ENCODE measurements at places on chromosomes 11 and 22.

DNA sequence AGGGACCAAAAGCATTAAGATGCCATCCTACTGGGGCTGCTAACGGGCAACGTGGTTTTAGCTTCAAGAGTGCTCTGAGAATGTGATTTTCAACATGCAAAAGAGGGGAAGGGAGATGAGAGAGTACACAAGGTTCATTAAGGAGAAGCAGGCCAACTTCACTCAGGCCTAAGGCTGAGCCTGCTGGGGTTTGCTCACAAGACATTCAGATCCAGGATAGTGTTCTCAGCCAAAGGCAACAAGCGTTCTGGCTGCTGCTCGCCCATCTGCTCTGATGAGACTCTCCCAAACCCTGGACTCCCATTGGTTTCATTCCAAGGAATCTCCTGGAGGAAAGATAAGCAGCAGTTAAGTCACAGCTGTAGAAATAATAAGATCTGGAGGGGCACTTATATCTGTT lies 23.6 kb upstream of the UPB1 start:
- no peak for DNase-seq

DNA sequence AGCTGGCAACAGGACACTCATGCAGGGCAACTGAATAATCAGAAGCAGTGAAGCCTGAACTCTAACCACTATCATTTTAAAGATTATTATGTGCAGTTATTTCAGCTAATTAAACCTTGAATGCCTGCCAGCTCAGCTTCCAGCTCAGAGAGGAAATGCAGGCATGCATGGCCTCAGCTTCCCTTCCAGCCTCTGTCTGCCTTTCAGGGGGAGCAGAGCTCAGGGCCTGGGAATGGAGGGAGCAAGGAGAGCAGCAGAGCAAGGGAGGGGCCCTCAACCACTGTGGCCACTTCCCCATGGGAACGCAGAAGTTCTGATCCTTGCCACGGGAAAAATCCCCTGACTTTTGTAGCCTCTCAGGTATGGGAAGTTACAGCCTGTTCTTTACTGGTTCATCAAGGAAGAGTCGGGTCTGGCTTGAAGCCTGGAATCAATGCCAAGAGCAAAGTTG lies 32.5 kb upstream of the APLNR start:
- DNase-seq: no peak

DNA sequence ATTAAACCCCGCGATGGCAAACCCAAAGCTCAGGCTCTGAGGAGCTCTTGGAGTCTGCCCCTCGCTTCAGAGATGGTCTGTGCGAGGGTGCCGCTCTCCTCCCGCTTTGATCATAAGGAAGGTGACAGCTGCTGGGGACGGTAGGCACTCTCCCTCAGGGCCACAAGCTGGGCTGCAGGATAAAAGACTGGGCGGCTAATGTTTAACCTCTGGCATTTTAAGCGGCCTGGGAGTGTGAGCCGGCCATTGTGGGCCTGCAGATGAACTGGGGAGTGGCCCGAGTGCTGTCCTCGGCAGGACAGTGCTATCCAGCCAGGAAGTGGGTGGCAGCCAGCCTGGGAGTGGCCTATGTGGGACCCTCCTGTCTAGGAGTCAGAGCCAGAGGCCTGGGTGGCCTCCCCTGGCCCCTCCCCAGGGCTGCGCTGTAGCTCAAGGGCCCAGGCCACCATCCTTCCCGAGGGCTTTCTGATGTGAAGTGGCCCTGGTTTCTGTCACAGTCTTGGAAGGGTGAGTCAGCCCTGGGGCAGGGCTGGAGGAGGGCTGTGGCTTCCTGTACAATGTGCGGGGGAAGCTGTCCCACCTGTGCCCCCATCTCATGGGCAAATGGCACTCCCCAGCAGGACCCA lies 58.7 kb upstream of the PRODH start:
- DNase-seq: peak; percentile 15

- DNase-seq: no peak
Observed at GRCh38 chr22:43376765-43377547, 33.8 kb upstream of the SCUBE1 start.

DNA sequence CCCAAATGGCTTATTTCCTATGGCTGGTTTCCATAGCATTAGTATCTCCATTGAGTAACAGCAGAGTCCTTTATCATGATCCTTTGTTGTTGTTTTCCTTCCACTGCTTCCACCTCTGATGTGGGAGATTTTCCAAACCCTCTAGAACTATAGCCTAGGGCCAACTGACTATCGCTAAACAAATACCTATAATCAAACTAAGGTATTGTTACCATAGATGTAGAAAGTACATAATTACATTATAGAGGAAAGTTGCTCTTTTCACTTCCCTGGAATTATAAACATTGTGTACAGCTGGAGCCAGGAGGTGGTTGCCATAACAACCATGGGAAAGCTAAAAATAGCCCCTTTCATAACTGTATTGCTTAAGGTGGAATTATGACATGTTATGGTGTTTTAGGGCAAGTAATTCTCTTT lies 47.0 kb upstream of the ALKBH3 start:
- DNase-seq: no peak

GRCh38 chr22:23193196-23193827 lies 13.0 kb downstream of the BCR start:
- no peak for DNase-seq

DNA sequence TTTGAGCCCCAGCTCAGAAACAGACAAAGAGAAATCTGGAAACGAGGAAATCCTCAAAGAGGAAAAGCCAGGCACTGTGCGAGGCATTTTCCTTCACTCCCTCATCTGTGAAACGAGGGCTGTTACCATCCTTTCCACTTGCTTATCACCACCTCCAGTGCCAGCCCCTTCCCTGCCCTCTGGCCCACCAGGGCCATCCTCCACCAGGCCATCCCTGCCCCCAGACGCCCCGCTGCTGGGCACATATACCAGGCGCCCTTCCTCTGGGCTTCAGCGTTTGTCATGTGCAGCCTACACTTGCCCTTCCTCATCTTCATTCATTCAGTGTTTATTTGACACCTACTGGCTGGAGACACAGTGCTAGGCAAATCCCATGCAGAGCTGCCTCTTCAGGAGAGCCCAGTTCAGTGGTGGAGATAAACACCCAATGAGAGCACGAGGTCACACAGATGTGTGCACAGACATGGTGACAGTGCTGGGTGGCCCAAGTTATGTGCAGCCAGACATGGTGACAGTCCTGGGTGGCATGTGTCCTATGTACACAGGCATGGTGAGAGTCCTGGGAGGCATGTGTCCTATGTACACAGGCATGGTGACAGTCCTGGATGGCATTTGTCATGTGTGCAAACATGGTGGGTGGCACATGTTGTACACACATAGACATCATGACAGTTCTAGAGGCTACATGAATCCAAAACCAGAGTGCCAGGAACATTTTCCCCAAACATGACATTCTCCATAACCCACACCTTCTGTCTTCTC lies 9.7 kb downstream of the SPTBN2 start:
- DNase-seq: no peak

GRCh38 chr11:28836285-28837081 lies 728.3 kb downstream of the METTL15 start:
- no peak for DNase-seq

DNA sequence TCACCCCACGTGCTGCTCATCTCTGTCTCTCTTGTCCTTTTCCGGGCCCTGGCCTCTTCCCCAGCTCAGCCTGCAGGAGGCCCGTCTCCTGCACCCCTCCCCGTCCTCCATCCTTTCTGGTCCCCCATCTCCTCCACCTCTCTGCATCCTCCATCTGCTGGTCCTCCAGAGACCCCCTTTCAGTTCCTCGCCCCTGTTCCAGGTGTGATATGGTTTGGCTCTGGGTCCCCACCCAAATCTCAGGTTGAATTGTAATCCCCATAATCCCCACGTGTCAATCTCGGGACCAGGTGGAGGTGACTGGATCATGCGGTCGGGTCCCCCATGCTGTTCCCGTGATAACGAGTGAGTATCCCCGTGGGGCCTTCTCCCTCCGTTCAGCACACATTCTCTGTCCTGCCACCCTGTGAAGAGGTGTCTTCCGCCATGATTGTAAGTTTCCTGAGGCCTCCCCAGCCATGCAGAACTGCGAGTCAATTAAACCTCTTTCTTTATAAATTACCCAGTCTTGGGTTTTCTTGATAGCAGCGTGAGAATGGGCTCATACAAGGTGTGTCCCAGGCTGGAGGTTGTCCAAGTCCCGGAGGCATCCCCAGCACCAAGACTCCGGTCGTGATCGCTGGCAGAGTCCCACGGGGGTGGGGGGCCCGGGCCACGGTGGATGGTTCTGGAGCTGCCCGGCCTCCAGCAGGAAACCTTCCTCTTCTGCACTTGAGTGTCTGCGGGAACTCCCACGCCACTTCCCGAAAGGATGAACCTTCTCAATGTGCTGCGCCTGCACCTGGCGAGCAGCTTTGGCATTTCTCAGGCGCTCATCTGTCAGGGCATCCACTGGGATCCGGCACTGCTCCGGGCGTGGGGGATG lies 29.0 kb upstream of the TOLLIP start:
- DNase-seq: no peak

DNA sequence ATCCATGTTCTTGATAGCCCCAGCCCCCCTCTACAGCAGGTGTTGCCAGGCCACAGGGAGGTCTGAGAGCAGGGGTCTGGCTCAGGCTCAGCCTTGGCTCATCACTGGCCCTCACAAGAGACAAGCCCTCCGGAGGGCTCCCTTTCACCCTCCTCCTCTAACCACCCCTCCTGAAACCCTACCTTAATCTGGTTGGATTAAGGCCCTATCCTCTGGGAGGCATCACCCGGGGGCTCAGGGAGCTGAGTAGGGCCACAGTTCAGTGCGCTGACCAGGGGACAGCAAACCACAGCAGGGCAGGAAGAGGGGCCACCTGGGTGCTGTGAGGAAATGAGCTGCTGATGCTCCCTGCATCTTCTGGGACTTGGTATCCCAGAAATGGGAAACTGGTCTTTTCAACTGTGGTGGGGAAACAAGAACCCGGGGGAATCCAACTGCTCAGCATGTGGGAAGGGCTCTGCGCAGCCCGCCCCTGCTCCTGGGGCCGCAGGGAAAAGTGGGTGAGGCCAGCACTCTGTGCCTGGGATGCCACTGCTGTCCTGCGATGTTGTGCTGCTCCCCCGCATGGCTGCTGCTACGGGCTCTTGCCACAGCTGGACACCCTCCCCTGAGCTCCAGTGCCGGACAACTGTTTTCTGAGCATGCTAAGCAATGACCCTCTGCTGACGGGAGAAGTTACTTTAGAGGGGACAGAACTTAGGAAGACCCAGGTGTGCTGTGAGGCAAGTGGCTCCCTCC lies 17.5 kb downstream of the ADORA2A start:
- no peak for DNase-seq

DNA sequence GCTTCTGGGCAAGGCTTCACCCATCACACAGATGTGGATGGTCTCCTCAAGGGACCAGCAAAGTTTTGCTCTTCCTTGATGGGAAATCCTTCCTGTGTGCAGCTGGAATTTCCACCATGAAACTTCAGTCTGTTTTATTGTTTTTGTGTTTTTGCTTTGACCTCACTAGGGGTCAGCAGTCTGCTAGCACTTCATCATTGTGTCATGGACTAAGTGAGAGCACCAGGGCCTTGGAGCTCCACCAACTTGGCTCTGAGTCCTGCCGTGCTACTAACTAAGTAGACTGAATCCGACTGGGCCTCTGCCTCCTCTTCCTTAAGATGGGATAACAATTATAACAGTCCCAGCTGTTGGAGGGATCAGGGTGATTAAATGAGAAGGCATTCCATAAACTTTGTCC lies 305.8 kb upstream of the NCAM1 start:
- DNase-seq: peak; percentile 18

DNA sequence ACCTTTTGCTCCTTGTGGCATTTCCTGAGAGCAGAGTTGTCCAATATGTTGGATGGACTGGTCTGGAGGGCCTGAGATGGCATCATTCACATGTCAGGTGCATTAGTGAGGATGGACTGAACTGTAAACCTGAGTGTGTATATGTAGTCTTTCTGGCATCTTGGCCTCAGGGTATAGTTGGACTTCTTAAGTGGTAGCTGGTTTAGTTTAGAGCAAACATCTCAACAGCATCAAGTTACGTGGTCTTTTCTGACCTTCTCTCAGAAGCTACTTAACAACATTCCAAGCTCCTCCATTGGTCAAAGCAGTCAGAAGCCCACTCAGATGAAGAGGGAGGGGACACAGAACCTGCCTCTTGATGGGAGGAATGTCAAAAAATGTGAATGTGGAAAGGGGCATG lies 829.9 kb downstream of the METTL15 start:
- DNase-seq: no peak

Measured in small intestine (tissue), 16 donors.